ENCODE measurements at places on chromosomes 5 and 9.

DNA sequence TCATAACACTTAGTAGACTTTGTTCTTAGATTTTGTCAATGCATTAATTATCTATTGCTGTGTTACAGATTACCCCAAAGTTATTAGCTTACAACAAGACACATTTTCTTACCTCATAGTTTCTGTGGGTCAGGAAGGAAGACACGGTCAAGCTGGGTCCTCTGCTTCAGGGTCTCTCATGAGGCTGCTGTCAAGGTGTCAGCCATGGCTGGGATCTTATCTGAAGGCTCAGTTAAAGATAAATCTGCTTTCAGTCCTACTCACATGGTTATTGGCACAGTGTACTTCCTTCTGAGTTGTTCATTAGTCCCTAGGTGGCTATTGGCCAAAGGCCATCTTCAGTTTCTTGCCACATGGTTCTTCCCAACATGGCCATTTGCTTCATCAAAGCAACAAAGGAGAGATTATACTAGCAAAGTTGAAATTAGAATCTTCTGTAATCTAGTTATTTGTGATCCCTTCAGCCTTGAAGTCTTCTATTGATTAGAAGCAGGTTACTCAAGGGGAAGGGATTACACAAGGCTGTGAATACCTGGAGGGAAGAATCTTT lies 25.2 kb downstream of the TDRD7 start:
- no peak for DNase-seq

GRCh38 chr5:179610109-179610902 lies 13.2 kb downstream of the HNRNPH1 start:
- no peak for DNase-seq

DNA sequence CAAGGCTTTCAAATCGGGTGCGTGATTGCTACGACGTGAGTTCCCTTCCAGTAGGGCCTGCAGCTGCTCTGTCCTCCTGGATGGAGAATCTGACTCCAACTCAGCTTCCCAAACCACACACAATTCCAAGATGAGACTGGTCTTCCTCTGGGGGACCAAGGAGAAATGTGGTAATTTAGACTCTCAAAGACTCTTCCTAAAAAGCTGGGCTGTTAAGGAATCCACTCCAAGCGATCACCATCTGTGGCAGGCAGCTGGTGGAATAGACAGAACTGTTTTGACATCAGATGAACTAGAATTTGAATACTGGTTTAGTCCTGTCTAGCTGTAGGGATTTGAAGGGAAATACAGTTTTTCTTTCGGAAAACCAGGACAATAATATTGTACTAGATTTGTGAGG lies 130.7 kb upstream of the KLF4 start:
- no peak for DNase-seq

DNA sequence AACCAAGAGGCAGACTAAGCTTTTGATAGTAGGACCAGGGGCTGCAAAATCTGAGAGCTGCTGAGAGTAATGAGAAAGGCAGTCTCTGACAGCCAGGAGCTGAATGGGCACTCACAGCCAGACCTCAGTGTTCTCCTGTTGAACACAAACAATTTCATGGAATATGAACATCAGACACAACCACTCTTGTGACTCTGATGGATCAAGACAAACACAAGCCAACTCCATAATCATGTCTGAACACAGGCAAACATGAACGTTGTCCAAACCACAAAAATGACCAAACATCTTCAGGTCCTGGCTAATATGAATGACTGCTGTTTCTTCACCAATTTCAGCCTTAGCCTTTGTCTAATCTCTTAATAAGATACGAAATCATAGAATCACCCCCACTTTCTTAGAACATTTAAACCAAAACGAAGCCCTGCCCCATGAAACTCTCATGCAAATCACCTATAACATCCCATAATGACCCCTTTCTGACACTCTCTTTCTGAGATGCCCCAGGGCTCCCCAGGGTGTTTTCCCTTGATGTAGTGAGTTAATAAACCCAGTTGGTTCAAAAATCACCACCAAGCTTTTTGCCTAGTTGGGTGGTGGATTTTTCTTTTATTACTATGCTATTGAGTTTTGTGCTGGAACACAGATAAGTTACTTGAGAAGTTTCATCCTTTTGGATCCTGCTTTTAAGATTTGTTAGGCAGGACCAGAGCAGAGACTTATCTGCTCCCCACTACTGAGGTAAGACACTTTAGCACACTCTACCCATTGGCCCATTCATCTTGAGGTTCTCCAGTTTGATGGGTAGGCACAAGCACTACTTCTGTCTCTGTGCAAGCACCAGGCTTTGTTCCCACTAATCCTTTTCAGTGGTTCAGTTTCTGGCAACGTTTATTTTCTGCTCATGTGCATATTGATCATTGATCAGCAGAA lies 5.9 kb upstream of the ERAP2 start:
- DNase-seq, result no peak

- DNase-seq, result no peak
Measured at GRCh38 chr5:85278193-85278592, 893.5 kb upstream of the EDIL3 start.

- DNase-seq, result no peak
Measured at GRCh38 chr5:116475338-116475737, 99.3 kb downstream of the SEMA6A start.

Data from Panc1 (cell line).